ENCODE measurements at places on chromosomes 16 and 17.

- no peak for DNase-seq
Measured at GRCh38 chr17:54785643-54786268, 114.9 kb upstream of the TOM1L1 start.

- DNase-seq, result no peak
Measured at GRCh38 chr17:37743612-37743874, 1.3 kb downstream of the HNF1B start.

GRCh38 chr16:66014221-66014620 is 352.3 kb upstream of the CDH5 start:
- DNase-seq, result no peak

GRCh38 chr17:63474174-63474573 is 2.7 kb upstream of the ACE start:
- DNase-seq, result no peak

GRCh38 chr17:42018339-42018738 is 1.1 kb upstream of the DNAJC7 start:
- no peak for DNase-seq

DNA sequence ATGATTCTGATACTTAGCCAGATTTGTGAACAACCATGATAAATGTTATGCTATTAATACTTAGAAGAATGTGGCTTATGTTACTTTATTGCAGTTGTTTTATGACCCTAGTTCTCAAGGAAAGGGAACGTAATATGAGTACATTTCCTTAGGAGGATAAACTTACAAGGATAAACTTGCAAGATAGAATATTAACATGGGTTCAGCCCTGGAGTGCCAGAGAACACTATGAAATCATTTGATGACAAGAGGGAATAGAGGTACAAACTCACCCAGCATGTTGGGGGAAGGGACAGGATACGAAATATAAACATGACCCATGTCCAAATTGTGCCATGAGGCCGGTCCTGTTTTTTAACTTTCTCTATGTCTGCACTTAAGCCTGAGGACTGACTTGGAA is 13.0 kb upstream of the ABCA5 start:
- DNase-seq, result no peak

GRCh38 chr17:31753011-31753410 is 106.0 kb downstream of the COPRS start:
- no peak for DNase-seq

All from NK-92 treated with Interleukin-12 subunit alpha and Interleukin-12 subunit beta, amount 100 ng/mL, for 24 hours (cell line).